ENCODE measurements at places on chromosomes 3 and 15. TPM values are rescaled to one million over a fixed set of nuclear protein-coding genes. Genes with fewer than 3 reads are reported as not detected.

The GP9 gene
- 0.42 TPM for polyA plus RNA-seq

The PLA2G4F gene
- polyA plus RNA-seq: not detected

The ETV5 gene
- polyA plus RNA-seq: 29.3 TPM

The FBXW12 gene
- polyA plus RNA-seq: 0.15 TPM

The CDHR4 gene
- polyA plus RNA-seq: 0.25 TPM

The MNS1 gene
- 5.4 TPM for polyA plus RNA-seq

The SLC15A2 gene
- polyA plus RNA-seq: 49.8 TPM

The C3orf80 gene
- polyA plus RNA-seq: 0.16 TPM

The PLSCR4 gene
- 13.1 TPM for polyA plus RNA-seq

The EAF2 gene
- polyA plus RNA-seq: 8.1 TPM

The NGRN gene
- polyA plus RNA-seq: 105 TPM
